ENCODE measurements at places on chromosomes 16 and 17.

DNA sequence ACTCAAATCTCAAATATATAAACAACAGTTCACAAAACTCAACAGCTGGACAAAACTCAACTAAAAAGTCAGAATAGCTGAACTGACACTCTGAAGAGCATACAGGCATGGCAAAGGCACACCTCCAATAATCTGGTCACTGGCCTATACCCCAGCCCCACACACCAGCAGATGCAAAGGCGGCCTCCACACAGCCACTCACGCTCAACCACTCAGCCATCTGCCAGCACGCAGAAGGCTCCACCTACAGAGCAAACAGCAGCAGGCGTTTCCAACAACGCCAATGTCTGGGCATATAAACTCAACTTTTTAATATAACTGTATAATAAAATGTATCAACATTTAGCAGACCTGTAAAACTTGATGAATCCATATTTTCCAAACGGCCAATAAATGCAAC is 17.2 kb downstream of the USP7 start:
- DNase-seq: no peak

DNA sequence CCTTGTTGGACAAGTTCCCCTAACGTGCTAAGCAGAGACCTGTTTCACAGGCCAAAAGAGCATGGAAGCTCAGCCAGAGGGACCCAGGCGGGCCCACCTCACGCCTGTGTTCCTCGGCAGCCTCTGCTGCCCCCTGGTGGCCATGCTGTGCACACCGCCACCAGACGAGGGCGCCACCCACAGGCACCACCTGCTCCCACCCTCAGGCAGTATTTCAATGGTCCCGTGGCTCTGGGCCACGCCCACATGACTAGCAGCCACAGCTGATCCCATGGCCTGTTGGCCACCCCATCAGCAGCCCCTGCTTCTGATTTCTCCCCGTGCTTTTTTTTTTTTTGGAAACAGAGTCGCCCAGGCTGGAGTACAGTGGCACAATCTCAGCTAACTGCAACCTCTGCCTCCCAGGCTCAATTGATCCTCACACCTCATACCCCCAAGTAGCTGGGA is 18.9 kb downstream of the MPG start:
- no peak for DNase-seq

- peak; percentile 66 for DNase-seq
These were observed 906 bp downstream of the RBL2 start for GRCh38 chr16:53435066-53435688.

DNA sequence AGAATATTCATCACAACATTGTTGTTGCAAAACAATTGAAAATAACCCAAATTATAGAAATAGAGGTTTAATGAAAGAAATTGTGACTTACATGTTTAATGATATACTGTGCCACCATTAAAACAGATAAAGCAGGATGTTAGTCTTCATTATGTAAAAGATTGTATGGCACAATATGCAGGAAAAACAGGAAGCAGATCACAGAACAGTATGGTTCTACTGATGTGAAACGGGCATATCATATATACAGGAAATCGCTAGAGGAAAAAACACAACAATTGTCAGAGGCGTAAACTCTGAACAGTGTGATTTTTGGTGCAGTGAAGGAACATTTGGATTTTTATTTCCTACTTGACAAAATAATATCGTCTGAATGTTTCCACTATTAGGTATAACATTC is 22.0 kb downstream of the OR3A1 start:
- no peak for DNase-seq

DNA sequence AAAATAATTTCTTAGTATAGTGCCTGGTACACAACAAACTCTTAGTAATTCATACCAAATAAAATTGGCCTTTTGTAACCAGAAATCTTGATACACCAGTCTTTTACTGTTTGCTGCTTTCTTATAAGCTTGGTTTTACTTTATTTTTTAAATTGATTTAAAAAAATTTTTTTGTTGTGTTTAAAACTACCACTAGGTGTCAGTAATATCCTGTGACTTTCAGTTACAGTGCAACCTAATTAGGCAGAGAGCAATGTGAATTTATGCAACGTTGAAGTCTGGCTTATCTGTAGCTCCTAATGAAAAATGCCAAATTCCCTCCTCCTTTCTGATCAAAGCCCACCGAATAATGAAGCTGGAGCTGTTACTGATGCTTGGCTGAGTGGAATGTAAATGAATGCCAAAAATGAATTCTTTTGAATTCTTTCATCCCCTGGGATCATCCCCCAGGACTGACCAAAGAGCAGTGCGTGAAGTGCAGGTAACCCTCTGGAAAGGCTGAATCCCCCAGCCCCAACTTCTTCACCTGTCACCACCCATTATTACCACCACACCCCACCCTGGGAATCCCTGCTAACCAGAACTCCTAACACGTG is 3.8 kb downstream of the ERCC4 start:
- DNase-seq: no peak

All from HS-27A (cell line).